ENCODE measurements at places on chromosomes 12 and 14.

GRCh38 chr14:94040796-94041195, 14.7 kb downstream of the OTUB2 start:
- DNase-seq = no peak

GRCh38 chr12:104654665-104655609, 198.2 kb downstream of the CHST11 start:
- DNase-seq = no peak

DNA sequence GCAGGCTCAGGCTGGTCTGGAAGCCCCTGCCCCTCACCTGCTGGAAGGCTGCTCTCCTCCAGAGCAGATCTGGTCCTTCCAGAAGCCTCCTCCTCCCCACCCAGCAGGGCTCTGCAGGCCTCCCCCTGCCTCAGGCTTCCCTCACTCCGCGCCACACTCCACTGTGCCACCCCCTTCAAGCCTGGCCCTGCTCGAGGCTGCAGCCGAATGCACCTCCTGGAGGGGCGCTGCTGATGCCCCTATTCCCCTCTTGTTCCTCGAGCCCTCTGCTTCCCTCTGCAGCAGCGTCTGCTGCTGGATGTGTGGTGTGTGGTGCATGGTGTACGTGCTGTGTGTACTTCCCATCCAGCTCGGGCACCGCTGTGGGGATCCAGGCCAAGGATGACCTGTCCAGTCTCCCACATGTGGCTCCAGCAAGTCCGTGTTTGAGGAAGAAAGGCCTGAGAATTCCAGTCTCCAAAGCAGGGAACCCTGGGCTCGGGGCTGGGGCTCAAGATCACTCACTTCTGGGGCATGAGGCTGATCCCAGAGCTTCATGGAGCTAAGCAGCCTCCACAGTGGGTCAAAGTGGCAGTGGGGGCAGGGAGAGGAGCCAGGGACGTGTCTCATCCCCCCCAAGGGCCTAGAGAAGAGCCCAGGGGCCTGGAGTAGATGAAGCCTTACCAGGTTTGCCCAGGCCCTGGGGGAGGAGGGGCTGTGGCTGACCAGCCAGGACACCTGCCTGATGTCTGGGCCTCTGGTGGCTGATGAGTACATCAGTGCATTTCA, 136.0 kb upstream of the C14orf180 start:
- no peak for DNase-seq

- DNase-seq = no peak
Measured at GRCh38 chr12:130007771-130008170, 103.9 kb upstream of the TMEM132D start.

- no peak for DNase-seq
Measured at GRCh38 chr14:55450124-55450523, 9.7 kb upstream of the TBPL2 start.
